Activated naive CD4-positive, alpha-beta T cell treated with anti-CD3 and anti-CD28 coated beads, Interleukin-2, amount 50 U/mL, for 16 hours (primary cell): ENCODE measurements at places on chromosomes 1 and 21.
A peak's percentile ranks its signal among the peaks of the same experiment; 100 is the strongest.

GRCh38 chr1:143691400-143691891 lies 280.3 kb downstream of the FAM72C start:
- DNase-seq, result no peak

GRCh38 chr1:60108196-60108595 lies 34.6 kb upstream of the C1orf87 start:
- no peak for DNase-seq

- DNase-seq, result no peak
Measured at GRCh38 chr21:43325968-43326715, 100.8 kb downstream of the SIK1 start.

DNA sequence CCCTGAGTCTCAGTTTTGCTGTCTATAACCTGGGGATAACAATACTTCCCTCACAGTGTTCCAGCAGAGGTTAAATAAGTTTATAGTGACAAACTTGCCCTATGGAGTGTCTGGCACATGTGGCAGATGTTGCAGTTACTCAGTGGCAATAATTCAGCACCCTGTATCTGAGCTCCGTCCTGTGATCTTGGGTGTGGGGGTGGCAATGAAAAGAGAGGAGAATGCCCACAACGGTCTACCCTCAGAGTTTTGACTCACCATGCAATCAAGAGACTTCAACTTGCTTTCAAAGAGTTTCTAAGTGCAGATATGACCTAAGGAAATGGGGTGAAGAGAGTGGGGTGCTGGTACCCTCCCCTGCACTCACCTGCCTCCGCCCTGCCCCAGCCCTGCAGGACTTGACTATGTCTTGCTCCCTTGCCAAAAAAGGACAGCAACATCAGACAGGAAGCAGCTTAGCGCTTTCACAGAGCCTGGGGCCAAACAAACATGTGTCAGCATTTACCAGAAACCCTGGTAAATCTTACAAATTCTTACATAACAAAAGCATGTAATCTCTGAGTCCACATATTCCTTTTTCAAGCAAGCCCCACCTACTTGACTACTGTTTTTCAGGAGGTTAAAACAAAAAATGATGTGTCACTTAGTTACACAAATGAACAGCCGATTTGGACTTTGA lies 185.1 kb upstream of the CAMK1G start:
- no peak for DNase-seq

DNA sequence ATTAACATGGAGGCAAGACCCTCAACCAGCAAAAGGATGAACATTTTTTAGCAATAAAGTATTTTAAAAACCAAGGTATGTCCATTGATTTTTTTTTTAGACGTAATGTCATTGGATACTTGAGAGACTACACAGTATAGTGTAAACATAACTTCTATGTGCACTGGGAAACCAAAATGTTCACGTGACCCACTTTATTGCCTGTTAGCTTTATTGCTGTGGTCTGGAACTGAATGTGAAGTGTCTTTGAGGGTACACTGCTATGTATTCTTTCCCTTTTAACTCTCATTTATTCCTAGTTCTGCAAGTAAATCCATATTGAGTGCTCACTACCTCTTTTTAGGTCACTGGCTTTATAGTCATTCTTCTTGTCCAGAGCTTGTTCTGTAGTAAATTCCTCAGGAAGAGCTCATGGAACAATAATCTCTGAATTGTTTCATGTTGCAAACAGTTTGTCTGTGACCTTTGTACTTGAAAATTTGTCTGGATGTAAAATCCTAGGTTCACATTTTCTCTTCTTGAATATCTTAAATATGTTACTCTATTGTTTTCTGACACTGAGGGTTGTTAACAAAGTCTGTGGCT lies 20.6 kb downstream of the ABCD3 start:
- DNase-seq, result no peak

DNA sequence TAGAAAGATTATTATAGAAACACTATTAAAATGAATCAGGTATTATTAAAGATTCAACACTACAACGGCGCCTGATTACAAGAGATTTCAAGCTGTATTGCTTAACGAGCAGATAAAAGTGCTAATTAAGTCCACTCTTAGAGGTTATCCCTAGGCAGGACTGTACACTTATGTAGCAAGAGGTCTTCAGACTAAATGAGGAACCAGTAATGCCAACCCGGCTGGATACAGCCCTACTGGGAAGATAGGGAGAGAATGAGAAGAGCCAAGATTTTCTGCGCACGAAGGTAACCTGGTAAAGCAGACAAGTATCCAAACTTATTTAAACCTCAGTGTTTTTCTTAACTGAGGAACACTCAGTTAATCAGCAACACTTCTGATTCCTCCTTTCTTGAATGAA lies 115.7 kb upstream of the HIVEP3 start:
- DNase-seq, result no peak

- DNase-seq, result no peak
Measured at GRCh38 chr21:20522611-20523010, 475.6 kb upstream of the NCAM2 start.

GRCh38 chr1:208241512-208241911 lies 2.7 kb downstream of the PLXNA2 start:
- DNase-seq, result no peak

- no peak for DNase-seq
Measured at GRCh38 chr1:170853867-170854266, 81.5 kb upstream of the MROH9 start.

DNA sequence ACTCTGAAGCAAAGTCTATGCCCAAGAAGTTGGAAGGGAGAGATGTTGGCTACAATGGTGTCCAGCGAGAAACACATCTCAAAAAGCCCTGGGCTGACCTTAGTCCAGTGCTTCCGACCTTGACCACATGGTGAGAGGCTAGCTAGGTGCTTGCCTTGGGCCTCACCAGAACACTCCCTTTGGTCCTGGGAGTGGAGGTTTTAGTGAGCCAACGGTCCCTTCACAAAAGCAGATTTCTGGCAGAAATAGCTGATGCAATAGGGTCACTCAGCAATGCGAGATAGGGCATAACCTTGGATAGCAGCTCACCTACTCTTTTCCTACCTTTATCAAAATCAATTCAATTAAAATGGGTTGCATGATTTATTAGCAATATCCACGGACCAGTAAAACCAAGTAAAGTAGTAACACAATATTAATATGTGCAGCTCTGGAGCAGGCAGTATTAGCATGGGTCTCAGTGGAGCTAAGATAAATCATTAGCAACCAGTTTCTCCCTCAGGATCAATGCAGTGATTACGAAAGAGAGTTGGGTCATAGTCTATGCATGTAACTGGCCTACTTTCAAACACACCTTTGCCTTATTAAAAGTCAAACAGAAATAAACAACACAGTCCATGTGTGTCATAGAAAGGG lies 1.9 kb downstream of the SLC30A10 start:
- no peak for DNase-seq

- no peak for DNase-seq
Measured at GRCh38 chr1:37476460-37477197, 2.2 kb downstream of the ZC3H12A start.

DNA sequence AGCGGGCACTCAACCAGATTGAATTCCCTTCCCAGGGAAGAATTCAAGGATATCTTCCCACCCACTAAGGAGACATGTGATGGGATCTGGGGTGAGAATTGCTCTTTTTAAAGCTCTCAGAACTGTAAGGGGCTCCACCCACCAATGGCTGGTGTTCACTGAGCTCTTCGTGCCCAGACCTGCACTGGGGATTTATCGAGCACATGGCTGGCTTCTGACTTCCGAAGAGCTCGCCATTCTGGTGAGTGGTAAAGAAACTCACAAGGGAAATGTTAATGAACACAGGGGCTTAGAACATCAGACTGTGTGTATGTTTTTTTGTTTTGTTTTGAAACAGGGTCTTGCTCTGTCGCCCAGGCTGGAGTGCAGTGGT lies 9.8 kb downstream of the PADI3 start:
- DNase-seq, result no peak

DNA sequence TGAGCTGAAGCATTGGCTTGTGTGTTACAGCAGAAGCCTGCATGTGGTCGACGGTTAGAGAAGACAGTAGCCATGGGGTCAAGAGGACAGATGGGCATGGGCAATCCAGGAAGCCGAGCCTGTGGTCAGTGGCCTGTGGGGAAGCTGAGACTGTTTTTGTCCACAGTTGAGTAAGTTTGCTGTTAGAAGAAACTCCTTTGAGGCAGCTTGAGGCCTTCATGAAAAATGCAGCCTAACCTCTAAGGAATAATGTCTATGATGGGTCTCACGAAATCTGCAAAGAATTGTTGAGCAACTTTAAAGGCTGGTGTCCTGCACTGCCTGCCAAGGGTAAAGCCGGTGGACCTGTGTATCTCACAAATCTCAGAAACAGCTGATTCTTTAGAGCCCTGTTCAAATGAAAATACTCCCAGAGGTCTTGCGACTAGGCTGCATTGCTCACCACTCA lies 322.4 kb downstream of the SETD4 start:
- no peak for DNase-seq

GRCh38 chr1:214550013-214550856 lies 1.2 kb downstream of the PTPN14 start:
- DNase-seq, result no peak

GRCh38 chr1:183780757-183781156 lies 24.2 kb upstream of the RGL1 start:
- DNase-seq, result no peak

DNA sequence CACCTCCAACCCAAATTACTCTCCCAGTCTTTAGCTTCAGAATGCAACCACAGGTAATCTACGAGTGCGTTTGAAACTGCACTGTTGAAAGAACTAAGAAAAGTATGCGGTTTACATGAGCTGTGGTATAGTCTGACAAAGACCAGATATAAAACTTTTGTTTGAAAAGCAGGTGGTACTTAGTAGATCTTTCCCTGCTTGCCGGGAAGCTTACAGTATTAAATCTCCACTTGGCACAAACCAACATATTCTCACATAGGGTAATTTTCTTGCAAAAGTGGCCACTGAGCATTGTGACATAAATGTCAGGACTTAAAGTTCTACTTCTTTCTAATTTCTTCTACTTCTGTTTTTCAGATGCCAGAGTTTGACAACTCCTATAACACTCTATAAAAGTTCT lies 8.4 kb downstream of the RGS2 start:
- no peak for DNase-seq

GRCh38 chr1:229862017-229862774 lies 204.8 kb upstream of the GALNT2 start:
- DNase-seq, result no peak

DNA sequence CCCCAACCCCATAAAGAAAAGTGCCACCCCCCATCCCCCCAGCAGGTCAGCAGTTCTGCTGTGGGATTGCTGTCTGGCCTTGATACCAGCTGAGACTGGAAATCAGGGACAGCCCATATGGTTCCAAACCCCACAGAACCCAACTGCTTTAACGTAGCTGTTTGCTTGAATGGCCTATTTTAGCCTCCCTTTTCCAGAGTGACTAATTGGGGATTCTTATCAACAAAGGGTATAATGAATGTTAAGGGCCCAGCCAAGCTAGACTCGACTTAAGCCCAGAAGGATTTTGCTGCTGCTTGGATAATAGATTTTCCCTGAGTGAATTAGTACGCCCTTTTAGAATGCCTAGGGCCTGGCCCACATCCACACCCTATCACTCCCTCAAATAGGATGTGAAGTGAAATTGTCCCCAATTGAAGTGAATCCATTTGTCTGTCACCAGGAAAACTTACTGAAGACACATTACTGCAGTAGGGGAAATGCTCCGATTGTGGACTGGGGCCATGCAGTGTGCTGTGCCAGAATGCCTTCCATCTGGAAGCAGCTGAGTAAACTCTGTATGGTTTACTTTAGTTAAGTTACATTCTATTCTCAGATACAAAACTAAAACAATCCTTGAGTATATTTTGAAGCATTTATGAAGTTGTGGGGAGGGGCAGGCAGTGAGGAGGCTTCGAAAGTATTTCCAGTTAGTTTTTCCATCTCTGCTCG lies 156.9 kb downstream of the DHRS3 start:
- no peak for DNase-seq

- no peak for DNase-seq
Measured at GRCh38 chr1:179034720-179035119, 9.0 kb downstream of the FAM20B start.

- no peak for DNase-seq
Measured at GRCh38 chr21:35824136-35824535, 236.2 kb downstream of the SETD4 start.

GRCh38 chr1:222283147-222283768 lies 264.6 kb downstream of the HHIPL2 start:
- no peak for DNase-seq

DNA sequence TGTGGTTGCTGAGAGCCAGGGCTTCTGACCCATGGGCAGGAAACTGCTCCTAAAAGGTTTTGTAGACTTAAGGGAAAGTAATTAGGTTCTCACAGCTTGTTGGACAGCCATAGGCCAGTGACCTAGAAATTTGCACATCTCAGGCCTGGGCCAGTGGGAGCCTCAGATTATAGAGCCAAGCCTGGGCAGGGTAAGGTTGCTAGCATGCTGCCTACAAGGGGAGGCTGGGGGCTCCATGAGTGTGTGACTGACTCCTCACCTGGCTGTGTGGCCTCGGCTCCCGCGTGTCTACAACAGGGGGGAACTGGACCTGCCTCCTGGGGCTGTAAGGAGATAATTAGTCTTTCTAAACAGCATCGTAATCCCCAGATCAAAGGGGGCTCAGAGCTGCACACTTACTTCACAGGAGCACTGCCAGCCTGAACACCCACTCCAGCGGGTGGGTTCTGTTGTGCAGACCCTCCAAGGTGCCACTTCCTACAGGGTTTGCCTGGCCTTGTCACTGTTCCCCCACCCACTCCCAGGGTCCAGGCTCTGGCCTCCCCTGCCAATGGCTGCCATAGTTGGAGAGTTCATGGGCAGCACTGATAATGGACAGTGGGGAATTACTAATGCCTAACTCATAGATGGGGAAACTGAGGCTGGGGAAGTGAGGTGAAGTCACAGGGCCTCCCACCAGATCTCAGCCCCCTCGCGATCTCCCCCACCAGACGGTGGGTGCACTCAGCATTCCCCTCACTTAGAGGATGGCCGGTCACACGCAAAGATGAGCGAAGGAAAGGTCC lies 230.4 kb upstream of the TMEM51 start:
- no peak for DNase-seq

- peak; percentile 45 for DNase-seq
Measured at GRCh38 chr1:183416850-183417771, 1.1 kb downstream of the NMNAT2 start.

- DNase-seq, result no peak
Measured at GRCh38 chr1:64650411-64650810, 94.5 kb upstream of the RAVER2 start.

DNA sequence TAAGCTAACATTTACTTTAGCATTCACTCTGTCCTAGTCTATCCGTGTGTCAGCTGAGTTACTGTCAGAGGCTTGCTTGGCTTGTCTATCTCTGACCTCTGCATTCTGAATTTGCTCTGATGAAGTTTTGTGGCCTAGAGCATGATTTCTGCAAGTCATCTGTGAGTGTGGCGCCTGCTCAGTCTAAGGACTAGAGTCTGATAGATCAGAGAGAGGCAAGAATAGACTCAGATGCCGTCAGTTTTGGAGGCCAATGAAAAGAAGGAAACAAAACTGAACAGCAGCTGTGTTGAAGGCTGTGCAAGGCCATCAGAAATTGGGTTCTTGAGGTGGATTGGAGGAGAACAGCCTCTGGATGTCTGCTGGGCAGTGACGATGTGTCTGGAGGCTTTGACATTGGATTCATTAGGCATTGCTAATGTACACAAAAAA lies 573.1 kb downstream of the USP25 start:
- DNase-seq, result no peak
